ENCODE measurements at places on chromosomes 5 and 9. TPM values are rescaled to one million over a fixed set of nuclear protein-coding genes. Genes with fewer than 3 reads are reported as not detected.

Gene GCNT1
- 15.8 TPM for total RNA-seq

Gene CCDC192
- total RNA-seq: not detected

Gene PDE6A
- 0.88 TPM for total RNA-seq

Gene FBP1
- total RNA-seq: 1.9 TPM

Gene TMEM171
- 1.6 TPM for total RNA-seq

Gene GPR151
- not detected for total RNA-seq

Gene NRG2
- total RNA-seq: 5.2 TPM

Gene PCA3
- 0.27 TPM for total RNA-seq

Gene TMEM174
- not detected for total RNA-seq
